Fibroblast of the aortic adventitia (primary cell): ENCODE measurements at places on chromosomes 2 and 18. TPM values are rescaled to one million over a fixed set of nuclear protein-coding genes. Genes with fewer than 3 reads are reported as not detected.
A peak's percentile ranks its signal among the peaks of the same experiment; 100 is the strongest.

GRCh38 chr18:23135550-23136325 is 453 bp downstream of the CABLES1 start:
- no peak for DNase-seq

DNA sequence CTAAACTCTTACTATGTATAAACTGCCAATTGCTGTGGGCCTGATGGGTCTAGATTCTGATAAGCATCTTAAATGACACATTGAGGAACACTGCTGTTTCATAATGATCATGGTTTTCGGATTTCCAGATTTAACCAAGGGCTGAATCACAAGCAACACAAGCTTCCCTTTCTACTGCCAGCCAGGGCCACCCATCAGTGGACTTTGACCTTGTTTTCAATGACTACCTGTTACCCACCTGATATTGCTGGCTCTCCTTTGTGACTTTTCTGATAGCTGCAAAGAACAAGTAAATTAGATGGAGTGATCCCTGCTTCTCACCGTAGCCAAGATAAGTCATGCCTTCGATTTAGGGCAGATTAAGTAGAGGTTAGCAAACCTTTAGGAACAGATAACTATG is 259.0 kb downstream of the PAX3 start:
- no peak for DNase-seq

- no peak for DNase-seq
These were observed 4.9 kb downstream of the ERFE start for GRCh38 chr2:238163481-238164198.

GRCh38 chr18:48914581-48915251 is 36.0 kb downstream of the SMAD7 start:
- no peak for DNase-seq

DNA sequence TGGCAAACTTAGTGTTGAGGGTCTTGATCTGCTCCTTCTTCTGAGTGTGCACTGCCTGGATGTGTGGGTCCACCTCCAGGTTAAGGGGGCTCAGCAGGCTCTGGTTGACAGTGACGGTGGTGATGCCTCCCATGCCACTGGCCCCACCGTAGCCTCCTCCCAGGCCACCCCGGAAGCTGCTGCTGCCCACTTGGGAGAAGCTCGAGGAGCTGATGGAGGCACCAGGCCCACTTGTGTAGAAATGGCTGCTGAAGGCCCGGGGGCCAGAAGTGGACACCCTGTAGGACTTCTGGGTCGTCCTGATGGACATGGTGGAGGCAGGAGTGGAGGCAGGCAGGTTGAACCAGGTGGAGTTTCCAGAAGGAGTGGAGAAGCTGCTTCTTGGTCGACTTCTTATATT is 6.4 kb upstream of the DUSP19 start:
- no peak for DNase-seq

DNA sequence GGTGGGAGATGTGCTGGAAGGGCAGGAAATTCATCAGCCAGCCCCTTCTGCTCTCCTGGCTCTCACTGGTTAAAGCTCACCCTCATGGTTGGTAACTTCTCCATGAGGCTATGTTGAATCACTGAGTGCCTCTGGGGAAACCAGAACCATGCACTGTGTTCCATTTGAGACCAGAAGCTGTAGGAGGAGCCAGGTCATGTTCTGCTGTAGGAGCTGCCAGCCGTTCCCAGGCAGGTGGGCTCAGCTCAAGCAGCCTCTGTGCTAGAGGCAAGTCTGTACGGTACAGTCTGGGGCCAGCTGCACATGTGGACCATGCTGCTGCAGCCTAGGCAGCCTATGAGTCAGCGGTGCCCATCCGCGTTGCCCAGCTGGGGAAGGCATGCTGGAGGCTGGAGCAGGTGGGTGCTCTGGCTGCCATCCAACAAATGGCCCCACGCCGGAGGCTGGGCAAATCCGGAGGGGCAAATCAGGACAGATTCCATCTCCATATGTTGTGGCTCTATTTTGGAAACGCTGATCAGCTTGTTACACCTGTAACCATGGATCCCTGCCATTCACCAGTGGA is 22.0 kb upstream of the KCNF1 start:
- no peak for DNase-seq

DNA sequence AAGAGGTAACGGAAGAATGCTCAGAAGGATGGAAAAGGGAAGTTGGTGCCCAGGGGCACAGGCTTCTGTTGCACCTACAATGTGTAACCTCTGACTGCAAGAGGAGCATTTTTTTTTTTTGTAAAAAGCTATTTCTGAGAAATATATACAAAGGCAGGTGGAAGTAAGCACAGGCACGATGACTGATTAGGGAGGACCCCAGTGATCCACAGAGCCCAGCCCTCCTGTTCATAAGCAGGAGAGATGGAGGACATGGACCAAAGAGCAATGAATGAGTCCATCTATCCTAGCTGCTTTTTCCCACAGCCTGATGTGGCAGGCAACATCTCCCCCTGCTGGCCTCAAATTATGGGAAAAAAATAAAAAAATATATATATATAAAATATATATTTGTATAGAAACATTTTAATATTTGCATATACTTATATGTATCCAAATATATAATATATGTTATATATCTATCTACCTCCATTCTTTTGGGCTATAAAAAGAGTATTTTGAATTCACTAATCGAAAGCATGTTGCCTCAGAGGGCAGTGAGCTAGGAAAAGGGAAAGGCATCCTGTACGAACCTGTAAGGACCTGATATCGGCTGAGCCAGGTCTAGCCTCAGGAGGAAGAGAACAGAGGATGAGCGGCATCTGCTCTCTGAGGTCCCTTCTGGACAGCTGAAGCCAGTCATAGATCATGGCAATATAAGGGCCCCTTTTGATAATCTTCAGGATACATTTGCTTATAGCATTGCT is 166.0 kb upstream of the STK17B start:
- DNase-seq = peak; percentile 70

DNA sequence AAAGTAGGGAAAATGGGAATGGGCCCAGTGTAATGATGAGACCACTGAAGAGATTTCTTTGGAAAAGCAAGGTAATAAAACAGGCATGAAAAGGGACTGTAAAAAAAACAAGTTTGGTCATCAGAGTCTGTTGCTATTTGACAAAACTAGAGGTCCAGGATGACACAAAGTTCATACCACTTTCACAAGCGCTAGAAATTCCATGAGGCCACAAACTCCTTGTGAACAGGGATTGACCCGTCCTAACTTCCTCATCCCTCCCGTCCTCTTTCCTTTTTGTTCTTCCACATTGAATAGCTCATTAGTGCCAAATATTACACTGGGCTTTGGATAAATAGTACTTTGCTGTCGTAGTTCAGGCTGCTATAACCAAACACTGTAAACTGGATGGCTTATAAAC is 188.8 kb upstream of the EPC2 start:
- no peak for DNase-seq

GRCh38 chr2:152729844-152730243 is 11.4 kb downstream of the ARL6IP6 start:
- no peak for DNase-seq

GRCh38 chr18:75500545-75500944 is 73.0 kb upstream of the SMIM21 start:
- peak; percentile 39 for DNase-seq

MOCOS gene
- total RNA-seq = 3.5 and 13.1 TPM in 2 replicates

G6PC2 gene
- total RNA-seq = not detected in 2 replicates

ALPP gene
- not detected in 2 replicates for total RNA-seq

C2orf92 gene
- total RNA-seq = 1.9 and 2.0 TPM in 2 replicates
